Neural crest cell (in vitro differentiated cells): ENCODE measurements at places on chromosomes 4 and X. TPM values are rescaled to one million over a fixed set of nuclear protein-coding genes. Genes with fewer than 3 reads are reported as not detected.

GRCh38 chr4:15043226-15043625 lies 40.9 kb downstream of the CPEB2 start:
- no peak for DNase-seq

CABS1 gene
- not detected in 2 replicates for total RNA-seq

ARHGAP6 gene
- 2.3 and 2.7 TPM in 2 replicates for total RNA-seq

GRCh38 chr4:145533001-145533400 lies 51.3 kb downstream of the SMAD1 start:
- DNase-seq: no peak

SPANXC gene
- total RNA-seq: not detected in 2 replicates

- no peak for DNase-seq
These were observed 66.7 kb downstream of the DRD5 start for GRCh38 chr4:9847968-9848748.

- no peak for DNase-seq
These were observed 324 bp upstream of the MSN start for GRCh38 chrX:65667157-65667502.

DNA sequence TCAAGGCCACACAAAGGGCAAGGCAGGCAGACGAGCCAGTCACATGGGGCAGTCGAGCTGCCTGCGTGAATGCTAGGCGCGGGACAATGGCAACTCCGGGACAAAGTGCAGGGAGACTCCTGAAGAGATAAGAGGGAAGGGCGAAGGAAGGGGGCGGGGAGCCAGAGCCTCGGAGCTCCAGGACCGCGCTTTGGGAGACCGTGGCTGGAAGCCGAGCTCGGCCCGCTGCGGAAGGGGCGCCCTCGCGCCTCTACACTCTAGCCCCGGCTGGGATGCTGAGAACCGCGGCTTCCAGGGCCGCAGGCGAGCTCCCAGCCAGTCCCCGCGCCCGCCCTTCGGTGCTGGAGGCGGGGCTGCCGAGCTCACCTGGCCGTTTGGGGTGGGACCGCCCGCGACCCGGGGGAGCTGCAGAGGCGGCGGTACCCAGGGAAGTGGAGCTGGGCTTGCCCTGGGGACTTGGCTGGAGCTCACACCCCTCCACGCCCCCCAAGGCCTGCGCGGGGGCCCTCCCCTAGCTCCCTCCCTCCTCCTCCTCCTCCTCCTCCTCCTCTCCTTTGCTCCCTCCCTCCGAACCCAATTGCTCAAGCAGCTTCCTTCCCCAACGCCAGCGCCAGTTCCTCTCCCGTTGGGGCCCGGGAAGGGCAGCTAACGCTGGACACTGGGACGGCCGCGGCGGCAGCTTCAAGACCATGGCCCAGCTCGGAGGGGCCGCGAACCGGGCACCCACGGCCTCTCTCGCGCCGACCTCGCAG lies at the start of gene SOWAHD:
Gene SOWAHD (plus strand): TSS at position 610 of the 752 bp plus-strand sequence. CDS start 80 bp downstream, at position 690.
- DNase-seq: peak; percentile 9

DNA sequence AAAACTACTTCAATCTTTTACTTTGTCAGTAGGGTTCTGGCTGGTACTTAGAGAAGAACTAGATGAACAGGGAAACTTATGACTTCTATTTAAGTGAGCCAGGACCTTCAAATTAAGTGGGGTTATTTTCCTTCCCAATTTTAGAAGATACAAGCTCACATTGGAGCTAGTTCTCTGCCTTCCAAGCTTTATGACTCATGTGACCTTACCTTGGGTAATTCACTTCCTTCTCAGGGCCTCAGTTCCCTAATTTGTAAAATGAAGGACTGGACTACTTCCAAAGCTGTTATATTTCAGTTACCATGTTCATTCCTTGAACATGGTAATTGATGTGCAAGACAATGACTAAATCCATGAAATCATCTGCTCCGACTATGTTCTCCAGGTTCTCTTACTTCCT lies 32.0 kb upstream of the DCX start:
- no peak for DNase-seq

MAGEA12 gene
- not detected in 2 replicates for total RNA-seq

DNA sequence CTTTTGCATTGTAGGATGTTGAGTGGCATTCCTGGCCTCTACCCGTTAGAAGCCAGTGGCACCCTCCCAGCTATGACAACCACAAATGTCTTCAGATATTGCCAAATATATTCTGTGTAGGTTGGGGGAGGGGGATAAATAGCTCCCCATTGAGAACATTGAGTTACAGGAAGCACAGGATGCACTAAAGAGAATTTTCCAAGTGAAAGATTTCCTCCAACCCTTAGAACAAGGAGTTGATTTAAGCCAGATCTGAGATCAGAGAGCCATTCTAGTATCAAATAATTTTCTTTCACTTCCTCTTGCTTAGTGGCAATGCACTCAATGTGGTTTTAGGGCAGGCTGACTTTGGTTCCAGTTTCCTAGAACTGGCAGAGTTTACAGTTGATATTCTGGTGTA lies 436.6 kb downstream of the C4orf33 start:
- DNase-seq: no peak

DNA sequence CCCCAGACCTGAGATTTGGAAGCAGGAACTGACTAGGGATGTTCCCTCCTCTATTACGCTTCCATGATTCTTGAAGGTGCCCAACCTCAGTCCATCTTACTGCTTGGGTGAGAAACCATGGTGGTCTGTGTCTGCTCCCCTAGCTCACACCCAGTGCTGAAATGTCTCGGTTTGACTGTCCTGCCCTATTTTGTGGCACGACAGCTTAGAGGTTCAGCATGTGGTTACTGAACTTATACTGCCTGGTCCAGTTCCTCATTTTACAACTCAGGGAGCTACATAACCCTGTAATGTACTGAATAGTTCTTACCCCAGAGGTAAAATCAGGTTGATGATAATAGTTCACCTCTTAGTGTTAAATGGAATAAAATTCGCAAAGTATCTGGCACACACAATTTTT lies 203.1 kb downstream of the RBM46 start:
- no peak for DNase-seq

GRCh38 chrX:41720125-41720779 lies 3.7 kb upstream of the GPR82 start:
- no peak for DNase-seq

DNA sequence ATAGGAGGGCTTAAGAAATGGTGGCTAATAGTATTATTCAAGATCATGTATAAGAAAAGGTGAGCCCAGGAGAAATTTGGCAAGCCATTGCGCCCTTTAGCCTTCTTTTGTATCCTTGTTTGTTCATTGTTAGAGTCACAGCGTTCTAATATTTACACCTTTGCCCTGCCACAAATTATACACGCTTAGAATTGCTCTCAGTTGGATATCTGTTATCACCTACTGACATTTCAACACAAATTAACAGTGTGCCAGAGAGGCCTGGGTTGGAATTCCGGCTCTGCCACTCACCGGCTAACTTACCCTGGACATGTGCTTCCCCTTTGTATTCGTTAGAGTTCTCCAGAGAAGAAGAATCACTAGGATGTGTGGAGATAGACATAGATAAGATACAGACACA lies 148.7 kb upstream of the KIT start:
- DNase-seq: no peak

DNA sequence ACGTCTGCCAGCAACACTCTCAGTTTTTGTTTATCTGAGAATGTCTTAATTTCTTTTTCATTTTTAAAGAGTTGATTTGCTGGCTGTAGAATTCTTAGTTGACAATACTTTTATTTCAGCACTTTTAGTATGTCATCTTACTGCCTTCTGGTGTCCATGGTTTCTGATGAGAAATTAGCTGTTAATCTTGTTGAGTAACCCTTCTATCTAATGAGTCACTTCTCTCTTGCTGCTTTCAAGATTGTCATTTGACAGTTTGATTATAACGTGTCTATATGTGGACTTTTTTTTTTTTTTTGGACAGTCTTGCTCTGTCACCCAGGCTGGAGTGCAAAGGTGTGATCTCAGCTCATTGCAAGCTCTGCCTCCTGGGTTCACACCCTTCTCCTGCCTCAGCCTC lies 24.0 kb upstream of the TMEM255A start:
- no peak for DNase-seq

DNA sequence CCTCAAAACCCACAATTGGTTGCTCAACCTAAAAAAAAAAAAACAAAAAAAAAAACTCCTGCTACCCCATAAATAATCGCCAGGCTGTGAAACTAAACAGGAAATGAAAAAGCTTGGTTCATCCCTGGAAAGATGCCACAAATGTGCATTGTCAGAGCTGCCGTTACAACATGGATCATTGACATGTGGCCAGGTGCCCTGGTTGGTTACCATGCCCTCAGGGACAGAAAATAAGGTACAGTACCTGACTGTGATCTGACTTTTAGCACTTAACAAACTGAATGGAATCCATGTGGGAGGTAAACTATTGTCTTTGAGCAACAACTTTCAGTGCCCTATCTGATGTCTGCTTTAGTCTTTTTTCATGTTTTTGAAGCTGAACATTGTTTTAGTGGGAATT lies 118.0 kb upstream of the RPL34 start:
- no peak for DNase-seq

DNA sequence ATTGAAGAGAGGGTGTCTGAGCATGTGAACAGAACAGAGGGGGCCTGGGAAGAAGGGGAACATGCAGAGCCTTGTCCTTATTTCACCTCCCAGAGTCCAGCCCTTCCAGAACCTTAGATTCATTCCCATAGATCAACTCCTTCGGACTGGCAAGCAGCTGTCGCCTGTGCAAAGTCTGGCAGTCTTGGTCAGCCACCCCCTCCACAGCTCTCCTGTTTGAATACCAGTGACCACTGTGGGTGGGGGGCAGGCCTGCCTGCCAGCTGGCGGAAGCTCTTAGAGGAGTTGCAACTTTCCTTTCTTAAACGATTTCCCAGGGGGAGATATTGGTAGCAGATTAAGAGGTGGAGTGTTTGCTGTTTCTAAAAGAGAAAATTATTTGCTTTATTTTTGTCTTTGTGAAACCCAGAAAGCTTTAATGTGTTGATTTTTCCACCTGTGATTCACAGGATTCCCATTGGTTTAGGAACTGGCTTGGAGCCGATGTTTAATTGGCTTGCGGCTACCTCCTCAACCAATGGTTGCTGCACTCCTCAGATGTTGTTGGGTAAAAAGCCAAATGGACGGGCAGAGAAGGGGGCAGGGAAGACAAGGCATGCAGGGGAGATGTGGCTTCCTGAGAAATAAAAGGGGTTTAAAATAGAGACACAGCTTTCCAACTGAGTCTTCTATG lies 62.2 kb upstream of the PRPS1 start:
- peak; percentile 2 for DNase-seq

GRCh38 chr4:112510291-112511092 lies 5.5 kb downstream of the NEUROG2 start:
- DNase-seq: no peak
